ENCODE measurements at places on chromosomes 12 and 14.

- DNase-seq = no peak
These were observed 752.2 kb downstream of the FSCB start for GRCh38 chr14:43754838-43755237.

GRCh38 chr12:4562034-4562657 lies at the start of gene DYRK4:
Gene DYRK4 (plus strand): TSS chr12:4562208. CDS start chr12:4562246, 38 bp downstream.
- DNase-seq = no peak

- no peak for DNase-seq
These were observed 172.9 kb upstream of the AVPR1A start for GRCh38 chr12:63323942-63324341.

DNA sequence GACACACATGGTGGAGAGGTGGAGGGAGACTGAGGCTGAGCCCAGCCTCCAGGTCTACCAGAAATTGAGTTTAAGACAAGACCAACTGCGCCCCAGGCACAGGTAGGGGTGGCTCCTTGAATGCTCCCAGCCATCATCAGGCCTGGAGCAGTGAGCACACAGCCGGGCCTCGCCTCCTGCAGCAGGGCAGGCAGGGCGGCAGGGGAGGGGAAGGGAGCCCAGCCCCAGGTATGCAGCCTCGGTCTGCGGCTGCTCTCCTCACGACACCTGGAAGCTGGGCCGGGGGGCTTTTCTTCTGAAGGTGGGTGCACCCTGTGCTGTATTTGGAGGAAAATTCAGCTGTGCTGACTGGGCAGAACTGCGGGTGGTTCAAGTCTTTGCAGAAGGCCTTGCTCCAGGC lies 29.5 kb upstream of the TDRD9 start:
- no peak for DNase-seq

GRCh38 chr14:76537906-76538647 lies 162.1 kb downstream of the ESRRB start:
- no peak for DNase-seq

DNA sequence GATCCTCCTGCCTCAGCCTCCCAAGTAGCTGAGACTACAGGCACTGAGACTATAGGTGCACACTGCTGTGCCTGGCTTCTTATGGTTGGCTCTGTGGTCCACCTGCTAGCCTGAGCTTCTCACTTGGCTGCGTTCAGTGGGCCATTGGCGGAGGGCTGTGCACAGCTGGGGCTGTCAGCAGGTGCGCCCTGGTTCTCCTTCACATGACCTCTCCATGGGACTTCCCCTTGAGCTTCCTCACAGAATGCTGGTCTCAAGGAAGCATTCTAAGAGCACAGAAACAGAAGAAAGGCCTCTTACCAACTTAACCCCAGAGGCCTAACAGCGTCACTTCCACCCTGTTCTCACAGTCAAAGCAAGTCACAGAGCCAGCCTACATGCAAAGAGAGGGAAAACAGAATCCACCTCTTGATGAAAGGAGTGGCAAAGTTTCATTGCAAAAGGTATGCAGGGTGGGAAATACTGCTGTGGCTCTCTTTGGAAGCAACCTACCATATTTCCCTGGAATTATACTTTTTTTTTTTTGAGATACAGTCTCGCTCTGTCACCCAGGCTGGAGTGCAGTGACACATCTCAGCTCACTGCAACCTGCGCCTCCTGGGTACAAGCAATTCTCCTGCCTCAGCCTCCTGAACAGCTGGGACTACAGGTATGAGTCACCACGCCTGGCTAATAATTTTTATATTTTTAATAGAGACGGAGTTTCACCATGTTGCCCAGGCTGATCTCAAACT lies 9.3 kb downstream of the RILPL2 start:
- DNase-seq = peak; percentile 32

DNA sequence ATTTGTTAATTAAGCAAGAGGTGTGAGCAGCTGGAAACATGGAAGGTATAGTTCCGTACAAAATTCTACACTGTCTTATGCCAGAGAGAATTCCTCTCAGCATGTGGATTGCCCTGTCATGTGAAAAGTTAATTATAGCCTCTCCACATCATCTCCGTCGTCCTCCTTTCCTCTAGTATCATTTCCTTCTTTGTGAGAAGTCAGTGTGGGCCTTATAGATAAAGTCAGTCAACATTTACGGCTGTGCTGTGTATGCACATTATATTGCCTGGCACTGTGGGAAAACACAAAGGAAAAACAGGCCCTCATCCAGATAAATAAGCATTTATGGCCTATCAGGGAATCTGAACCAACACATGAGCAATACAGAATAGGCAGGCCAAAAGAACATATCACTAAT lies 236.6 kb downstream of the SEC23A start:
- no peak for DNase-seq

GRCh38 chr14:61296719-61297502 lies 15.8 kb upstream of the TMEM30B start:
- no peak for DNase-seq

DNA sequence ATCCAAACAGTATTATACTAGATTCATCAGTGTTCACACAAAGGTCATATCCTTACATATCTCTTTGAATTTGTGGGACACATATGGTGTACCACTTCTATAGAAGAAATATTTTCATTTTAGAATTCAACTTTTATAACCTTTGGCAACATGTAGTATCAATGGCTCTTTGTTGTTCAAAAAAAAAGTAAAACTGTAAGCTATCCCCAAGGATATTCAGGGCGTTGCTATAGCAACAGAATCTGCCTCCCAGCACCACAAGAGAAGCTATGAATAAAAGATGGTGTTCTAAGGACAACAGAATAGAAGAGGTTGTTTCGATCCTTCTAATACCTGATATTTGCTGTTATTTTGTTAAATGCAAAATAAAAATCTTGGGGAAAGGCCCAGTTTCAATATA lies 139.3 kb downstream of the BRMS1L start:
- no peak for DNase-seq

DNA sequence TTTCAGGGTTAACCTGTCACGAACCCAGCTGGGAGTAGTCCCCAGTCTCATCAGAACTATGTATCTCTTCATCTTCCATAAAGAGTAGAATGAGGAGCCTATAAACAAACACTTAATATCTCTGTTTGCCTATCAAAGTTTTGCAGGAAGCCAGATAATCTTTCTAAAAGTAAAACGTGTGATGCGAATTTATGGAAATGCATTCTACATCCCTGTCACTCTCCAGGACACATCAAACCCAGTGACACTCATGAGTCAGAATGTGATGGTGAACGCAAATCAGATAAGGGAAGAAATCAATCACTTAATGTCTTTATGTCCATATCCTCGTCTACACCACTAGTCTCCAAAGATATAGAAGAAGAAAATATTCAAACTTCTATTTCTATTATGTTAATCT lies 37.4 kb downstream of the RERG start:
- no peak for DNase-seq

- no peak for DNase-seq
These were observed 398.7 kb downstream of the NOVA1 start for GRCh38 chr14:26199096-26199495.

DNA sequence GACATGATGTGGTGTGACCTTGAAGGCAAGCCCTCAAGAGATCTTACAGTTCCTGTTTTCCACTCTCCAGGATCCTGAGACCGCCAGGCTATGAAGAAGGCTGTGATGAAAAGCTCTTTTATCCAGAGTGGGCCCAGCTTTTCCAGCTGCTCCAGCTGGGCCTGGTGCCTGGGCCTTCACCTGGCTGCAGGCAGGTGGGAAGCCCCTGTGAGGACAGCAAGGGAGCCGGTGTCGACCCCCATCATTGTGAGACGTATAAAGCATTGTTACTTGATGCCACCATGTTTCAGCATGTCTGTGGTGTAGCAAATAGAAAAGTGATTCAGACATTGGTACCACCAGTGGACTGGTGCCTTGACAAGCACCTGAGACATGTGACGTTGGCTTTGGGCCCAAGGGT lies 190.2 kb downstream of the KIF26A start:
- no peak for DNase-seq

DNA sequence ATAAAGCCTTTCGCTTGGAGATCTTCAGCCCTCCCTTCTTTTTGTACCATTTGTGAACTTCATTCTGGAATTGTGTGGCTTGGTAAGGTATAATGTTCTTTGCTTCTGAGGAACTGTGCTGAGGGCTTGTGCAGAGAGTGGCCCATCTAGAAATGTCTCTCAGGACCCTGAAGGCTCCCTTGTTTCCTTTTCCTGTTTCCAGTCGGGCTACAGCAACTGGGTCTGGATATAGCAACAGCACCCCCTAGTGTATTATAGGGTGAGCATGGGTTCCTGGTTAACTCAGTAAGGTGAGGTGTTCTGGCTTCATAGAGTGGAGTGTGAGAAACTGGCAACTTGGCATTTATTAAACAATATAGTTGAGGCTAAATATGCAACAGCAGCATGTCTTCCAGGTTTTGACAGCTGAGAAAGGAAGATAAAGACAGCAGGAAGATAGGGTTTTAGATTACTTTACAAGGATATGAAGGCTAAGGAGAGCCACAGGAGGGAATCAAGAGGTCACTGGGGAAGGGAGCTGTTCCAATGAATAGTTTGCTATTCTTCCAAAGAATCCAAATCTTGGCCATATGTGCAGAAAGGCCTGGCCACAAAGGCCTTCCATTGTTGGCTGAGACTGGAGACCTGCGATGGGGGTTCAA lies 49.1 kb upstream of the RNU6-8 start:
- no peak for DNase-seq

- no peak for DNase-seq
These were observed 134.0 kb downstream of the SLC38A1 start for GRCh38 chr12:46134852-46135251.

GRCh38 chr14:43184540-43184939 lies 1322.5 kb downstream of the FSCB start:
- no peak for DNase-seq

GRCh38 chr14:56514663-56515371 lies 64.8 kb upstream of the TMEM260 start:
- no peak for DNase-seq

- DNase-seq = no peak
These were observed 36.8 kb downstream of the YARS2 start for GRCh38 chr12:32718926-32719325.

GRCh38 chr12:109461846-109462756 lies 15.0 kb downstream of the KCTD10 start:
- no peak for DNase-seq

- DNase-seq = no peak
These were observed 20.1 kb upstream of the PPFIA2 start for GRCh38 chr12:81779216-81779615.

- DNase-seq = peak; percentile 87
These were observed 1.1 kb upstream of the ACTR6 start for GRCh38 chr12:100199347-100200149.

- DNase-seq = no peak
These were observed 410.7 kb upstream of the RGS6 start for GRCh38 chr14:71521238-71522135.

- peak; percentile 2 for DNase-seq
These were observed 200.2 kb upstream of the RBM19 start for GRCh38 chr12:114166362-114166761.

DNA sequence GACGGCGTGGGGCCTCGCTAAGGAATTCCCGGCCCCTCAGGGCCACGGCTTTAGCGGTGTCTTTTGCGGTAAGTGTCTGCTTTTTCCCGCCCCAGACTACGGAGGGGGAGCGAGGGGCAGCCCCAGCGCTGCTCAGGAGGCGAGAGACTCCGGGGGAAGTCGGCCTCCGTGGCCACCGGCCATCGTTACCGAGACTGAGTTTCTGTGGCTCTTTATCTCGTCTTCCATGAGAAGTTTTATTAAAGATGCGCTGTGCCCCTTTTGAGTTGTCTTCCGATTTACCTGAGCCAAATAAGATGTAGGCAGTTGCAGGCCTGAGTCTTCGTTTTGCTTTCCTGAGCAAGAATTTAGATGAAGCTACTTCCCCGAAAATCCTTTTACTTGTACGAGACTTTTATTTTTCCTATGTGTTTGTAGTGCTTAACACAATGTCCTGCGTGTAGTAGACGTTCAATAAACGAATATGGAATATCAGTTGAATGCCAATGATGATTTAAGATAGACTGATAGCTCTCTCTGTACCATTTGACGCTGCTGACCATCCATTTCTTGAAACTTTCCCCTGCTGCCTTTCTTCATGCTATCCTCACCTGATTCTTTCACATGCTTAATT lies 462 bp downstream of the SRP54 start:
- DNase-seq = no peak
